ENCODE measurements at places on chromosomes 13 and 19.

DNA sequence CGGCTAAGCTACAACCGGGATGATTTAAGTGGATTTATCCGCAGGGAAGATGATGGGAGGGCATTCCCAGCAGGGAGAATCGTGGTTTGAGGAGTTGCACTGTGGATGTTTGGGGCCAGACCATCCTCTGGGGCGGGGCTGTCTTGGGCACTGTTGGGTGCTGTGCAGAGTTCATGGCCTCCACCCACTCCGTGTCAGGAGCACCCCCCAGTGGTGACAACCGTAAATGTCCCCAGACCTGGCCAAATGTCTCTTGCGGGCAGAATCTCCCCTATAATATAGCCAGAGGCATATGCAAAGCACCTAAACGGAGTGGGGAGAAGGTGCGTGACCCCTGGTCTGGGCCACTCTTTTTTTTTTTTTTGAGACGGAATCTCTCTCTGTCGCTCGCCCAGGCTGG, 40.2 kb downstream of the SMIM24 start:
- DNase-seq = peak; percentile 15

- DNase-seq = peak; percentile 49
These were observed 7.0 kb upstream of the REXO1 start for GRCh38 chr19:1855040-1855827.

DNA sequence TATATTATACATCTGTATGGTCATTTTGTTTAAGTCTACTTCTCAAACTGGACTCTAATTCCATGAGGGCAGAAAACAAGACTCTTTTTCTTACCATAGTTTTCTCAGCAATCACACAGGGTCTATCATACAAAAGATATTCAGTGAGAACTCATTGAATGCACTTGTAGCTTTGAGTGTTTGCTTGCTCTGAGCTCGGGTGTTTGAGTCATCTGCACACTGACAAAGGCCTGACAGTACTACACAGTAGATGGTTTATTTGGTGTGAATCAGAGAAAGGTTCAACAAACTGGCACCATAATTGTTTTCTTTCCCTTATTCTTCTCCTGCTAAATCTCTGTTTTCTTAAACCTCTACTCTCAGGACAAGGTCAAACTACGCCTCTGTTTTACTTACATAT, 586.4 kb downstream of the LMO7 start:
- DNase-seq = no peak

GRCh38 chr13:98033277-98034247, 80.1 kb downstream of the IPO5 start:
- no peak for DNase-seq

- no peak for DNase-seq
These were observed 3.8 kb downstream of the TNNI3 start for GRCh38 chr19:55153652-55154264.

GRCh38 chr13:79939689-79940088, 401.2 kb downstream of the SPRY2 start:
- DNase-seq = no peak

DNA sequence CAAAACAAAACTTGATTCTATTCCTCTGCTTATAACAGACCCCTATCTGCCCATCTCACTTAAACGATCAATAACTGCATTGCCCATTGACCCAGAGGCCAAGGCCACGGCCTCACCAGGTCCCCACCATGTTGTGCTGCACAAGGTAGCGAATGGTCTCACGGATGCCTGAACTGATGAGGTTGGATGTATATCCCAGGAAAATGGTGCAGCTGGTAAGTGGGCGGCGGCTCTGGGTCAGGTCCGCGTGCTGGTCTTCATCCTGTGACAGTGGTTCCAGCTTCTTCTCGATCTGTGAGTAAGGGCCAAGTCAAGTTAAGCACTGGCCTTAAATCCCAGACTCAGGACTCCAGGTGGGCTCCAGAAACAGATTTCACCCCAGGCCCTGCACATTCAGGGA, 1.6 kb downstream of the DHPS start:
- no peak for DNase-seq

GRCh38 chr13:93549326-93550005, 322.9 kb downstream of the GPC6 start:
- no peak for DNase-seq

DNA sequence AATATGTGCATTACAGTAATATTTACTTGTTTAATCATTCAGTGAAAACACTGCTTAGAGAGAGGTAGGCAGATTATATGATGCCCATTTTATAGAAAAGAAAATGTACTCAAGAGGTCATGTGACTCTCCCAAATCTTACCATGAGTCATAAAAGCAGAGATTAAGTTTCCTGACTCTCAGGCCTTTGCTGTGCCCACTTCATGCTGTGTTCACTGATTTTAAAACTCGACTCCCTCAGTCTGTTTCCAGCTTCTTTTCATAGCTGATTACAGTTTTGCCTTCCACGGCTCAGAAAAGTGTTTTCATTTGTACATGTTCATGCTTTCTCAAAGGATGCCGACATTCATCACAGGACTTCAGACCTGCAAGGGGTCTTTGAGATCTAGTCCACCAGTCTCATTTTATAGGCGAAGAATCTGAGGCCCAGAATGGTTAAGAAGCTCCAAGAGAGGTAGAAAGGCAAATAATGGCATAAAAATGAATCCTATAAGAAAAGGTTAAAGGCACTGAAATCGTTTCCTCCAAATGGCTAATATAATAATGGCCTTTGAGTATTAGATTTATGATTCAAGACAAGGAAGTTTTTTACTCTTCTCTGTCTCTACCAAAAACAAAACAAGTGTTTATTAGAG, 9.0 kb upstream of the IPO5 start:
- DNase-seq = no peak

DNA sequence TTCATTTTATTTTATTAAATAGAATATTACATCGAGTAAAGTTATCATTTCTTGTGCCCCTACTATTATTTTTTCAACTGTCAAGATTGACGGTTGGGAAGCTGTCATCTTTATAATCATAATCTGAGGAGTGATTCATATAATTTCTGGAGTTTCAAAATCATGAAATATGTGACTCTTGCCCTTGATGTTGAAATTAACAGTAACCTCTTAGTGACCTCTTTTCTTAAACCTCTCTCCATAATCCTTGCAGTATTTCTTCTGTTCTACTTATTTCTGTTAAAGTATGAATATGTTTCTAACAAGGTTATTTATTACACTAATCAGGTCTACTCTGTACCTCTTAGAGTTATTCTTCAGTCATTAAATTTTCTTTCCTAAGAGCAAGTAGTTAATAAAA, 663.8 kb downstream of the LIG4 start:
- no peak for DNase-seq

- no peak for DNase-seq
These were observed 41.3 kb downstream of the MYH14 start for GRCh38 chr19:50244695-50245094.

DNA sequence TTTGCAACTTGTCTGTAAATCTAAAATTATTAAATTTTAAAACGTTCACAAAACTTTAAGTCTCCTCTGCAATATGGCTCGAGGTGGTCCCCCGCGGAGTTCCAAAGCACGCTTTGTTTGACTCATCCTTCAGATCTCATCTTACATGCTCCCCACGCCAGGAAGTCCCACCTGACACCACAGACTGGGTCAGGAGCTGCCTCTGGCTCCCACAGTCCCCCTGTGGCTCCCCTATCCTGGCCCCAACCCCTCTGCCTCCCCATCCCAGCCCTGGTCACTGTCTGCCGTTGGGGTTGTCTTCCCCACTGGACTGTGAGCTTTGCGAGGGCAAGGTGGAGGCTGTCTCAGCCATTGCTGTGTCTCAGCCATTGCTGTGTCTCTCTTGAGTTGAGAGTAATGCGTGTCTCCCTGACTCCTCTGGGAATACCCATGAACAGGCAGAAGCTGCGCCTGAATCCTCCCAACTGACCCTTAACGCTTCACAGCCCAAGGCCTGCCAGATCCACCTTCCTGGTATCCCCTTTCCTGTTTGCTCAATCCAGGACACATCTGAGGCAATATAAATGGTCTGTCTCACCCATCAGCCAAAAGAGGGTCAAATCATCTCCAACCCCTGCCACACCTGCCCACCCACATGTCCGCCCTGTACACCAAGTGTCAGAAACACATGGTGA, 15.9 kb downstream of the DYRK1B start:
- DNase-seq = no peak

- no peak for DNase-seq
These were observed 10.8 kb downstream of the GPR183 start for GRCh38 chr13:99296398-99296797.

DNA sequence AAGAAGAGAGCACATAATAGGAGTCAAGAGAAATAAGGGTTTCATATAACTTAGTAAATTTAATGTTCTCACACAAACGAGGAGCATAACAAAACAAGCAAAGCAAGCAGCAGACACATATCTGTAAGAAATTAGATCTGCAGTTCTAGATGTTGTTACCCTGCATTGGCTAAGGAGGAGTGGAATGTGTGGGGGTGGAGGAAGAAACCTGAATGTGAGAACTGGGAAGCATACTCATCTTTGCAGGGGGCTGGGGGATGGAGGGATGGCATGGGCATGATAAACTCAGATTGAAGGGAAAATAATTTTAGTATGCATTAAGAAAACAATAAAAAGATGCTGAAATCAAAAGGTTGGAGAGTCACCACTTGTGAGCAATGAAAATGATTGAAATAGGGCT, 255.0 kb downstream of the LIG4 start:
- DNase-seq = no peak

DNA sequence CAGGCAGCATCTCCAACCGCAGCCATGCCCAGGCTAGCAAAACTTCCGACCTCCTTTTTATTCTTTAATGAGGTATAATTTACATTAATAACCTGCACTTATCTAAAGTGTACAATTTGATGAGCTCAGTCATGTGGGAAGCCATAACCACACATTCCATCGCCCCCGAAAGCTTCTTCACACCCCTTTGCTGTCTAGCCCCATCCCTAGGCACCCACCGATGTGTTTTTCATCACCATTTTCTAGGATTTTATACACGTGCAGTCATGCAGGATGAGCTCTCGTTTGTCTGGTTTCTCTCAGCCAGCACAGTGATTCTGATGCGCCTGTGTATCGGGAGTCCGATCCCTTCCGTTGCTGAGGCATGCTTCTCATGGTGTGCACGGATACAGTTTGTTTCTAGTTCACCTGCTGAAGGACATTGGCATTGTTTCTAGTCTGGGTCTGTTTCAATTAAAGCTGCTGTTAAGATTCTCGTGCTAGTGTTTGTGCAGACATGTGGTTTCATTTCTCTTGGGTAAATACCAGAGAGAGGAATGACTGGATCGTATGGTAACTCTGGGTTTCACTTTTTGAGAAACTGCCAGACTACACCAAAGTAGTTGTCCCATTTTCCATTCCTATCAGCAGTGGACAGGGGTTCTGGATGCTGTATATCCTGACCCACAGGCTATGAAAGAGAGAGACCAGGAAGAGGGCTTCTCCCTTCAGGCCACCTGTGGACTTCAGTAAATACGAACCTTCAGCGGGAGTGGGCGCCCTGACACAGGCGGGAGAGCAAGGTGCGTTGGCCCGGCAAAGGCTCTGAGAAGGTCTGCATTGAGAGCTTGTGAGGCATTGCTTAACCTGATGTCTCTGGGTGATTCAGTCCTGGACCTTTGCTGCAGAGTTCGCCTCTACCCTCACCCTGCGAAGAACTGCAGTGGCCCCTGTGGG, 4.9 kb downstream of the AP1M1 start:
- no peak for DNase-seq

DNA sequence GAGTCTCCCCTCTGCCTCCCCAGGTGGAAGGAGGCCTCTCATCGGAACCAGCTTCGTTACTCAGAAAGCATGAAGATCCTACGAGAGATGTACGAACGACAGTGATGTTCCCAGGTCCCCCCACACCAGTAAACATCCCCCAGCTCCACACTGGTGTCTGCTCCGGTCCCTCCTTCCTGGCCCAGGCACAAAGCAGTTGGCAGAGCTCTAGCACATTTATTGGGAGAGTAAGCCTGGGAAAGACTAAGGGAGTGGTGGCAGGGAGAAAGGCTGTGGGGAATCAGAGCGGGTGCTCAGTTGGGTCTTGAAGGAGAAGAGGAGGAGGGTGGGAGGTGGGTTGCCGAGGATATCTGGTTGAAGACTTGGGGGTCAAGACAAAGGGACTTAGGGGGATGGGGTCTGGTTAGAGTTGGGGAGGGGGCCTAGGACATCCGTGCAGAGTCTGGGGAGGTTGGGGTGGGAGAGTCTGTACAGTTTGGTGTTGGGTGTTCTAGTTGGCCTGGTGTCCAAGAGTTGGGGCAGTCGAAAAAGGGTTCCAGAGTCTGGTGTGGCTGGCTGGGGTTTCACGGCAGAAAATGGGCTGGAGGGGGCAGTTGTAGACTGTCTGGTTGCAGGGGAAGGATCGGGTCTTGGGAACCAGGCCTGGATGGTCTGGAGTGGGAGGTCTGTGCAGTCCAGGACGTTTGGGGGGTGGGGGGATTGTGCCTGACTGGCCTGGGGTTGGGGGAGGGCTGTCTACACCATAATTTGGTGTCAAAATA, 2.3 kb downstream of the HSPB6 start:
- no peak for DNase-seq

- no peak for DNase-seq
These were observed 172.7 kb downstream of the UQCRFS1 start for GRCh38 chr19:29040292-29040691.

- no peak for DNase-seq
These were observed 454.5 kb downstream of the SUCLA2 start for GRCh38 chr13:47546391-47547225.
